ENCODE measurements at places on chromosomes 1 and 21. TPM values are rescaled to one million over a fixed set of nuclear protein-coding genes. Genes with fewer than 3 reads are reported as not detected.

Gene TCHHL1
- polyA plus RNA-seq = not detected

Gene OTUD7B
- polyA plus RNA-seq = 14.5 TPM

Gene UQCRH
- 291 TPM for polyA plus RNA-seq

Gene PIGV
- polyA plus RNA-seq = 7.1 TPM

Gene ZNF695
- polyA plus RNA-seq = 0.90 TPM

Gene SLC44A5
- polyA plus RNA-seq = 0.30 TPM

Gene KRTAP21-2
- polyA plus RNA-seq = not detected

Gene TMEM200B
- 5.9 TPM for polyA plus RNA-seq

Gene FAM78B
- 3.9 TPM for polyA plus RNA-seq

Gene RPTN
- polyA plus RNA-seq = not detected

Gene SF3B4
- polyA plus RNA-seq = 32.3 TPM

Gene C1orf141
- not detected for polyA plus RNA-seq

Gene FUCA1
- polyA plus RNA-seq = 11.5 TPM

Gene FCAMR
- polyA plus RNA-seq = not detected

Gene GJA8
- polyA plus RNA-seq = not detected

Gene NUP210L
- polyA plus RNA-seq = 0.03 TPM

Gene S100A7
- not detected for polyA plus RNA-seq

Gene TRIM58
- 3.1 TPM for polyA plus RNA-seq

Gene LRRC71
- polyA plus RNA-seq = 1.2 TPM

Gene CELA3B
- polyA plus RNA-seq = not detected

Gene CFAP45
- 0.20 TPM for polyA plus RNA-seq

Gene LYPD8
- not detected for polyA plus RNA-seq

Gene TMEM51
- polyA plus RNA-seq = 9.9 TPM

Gene SMG7
- polyA plus RNA-seq = 32.6 TPM

Gene HSD3B2
- polyA plus RNA-seq = not detected

Gene DDAH1
- polyA plus RNA-seq = 52.8 TPM

Gene NDUFS2
- 142 TPM for polyA plus RNA-seq

Gene CLCA1
- polyA plus RNA-seq = not detected

Gene TRABD2B
- 3.8 TPM for polyA plus RNA-seq

Gene RAB13
- polyA plus RNA-seq = 70.3 TPM

Gene LIPI
- 0.19 TPM for polyA plus RNA-seq

Gene DNALI1
- 8.7 TPM for polyA plus RNA-seq

Gene DLGAP3
- 0.16 TPM for polyA plus RNA-seq

Data from forelimb muscle (tissue), 1 donor.